Spinal cord (tissue), 10 donors: ENCODE measurements at places on chromosomes 7 and 10. TPM values are rescaled to one million over a fixed set of nuclear protein-coding genes. Genes with fewer than 3 reads are reported as not detected.
A peak's percentile ranks its signal among the peaks of the same experiment; 100 is the strongest.

DNA sequence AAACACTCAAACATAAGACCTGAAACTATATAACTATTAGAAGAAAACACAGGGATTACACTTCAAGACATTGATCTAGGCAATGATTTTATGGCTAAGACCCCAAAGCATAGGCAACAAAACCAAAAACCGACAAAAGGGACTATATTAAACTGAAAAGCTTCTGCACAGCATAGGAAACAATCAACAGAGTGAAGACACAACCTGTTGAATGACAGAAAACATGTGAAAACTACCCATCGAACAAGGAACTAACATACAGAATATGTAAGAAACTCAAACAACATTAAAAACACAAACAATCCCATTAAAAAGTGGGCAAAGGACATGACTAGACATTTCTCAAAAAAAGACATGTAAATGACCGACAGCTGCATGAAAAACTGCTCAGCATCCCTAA is 109.0 kb downstream of the ALOX5 start:
- no peak for DNase-seq

- no peak for DNase-seq
These were observed 141.6 kb downstream of the LRRC4 start for GRCh38 chr7:127889677-127890076.

- DNase-seq: no peak
These were observed 63.9 kb upstream of the BTBD16 start for GRCh38 chr10:122207163-122207562.

The TDRD1 gene
- total RNA-seq: 1.9 TPM

- peak; percentile 58 for DNase-seq
These were observed 186.4 kb downstream of the FAM107B start for GRCh38 chr10:14588084-14588937.

GRCh38 chr10:130764651-130765050 is 546.9 kb downstream of the TCERG1L start:
- DNase-seq: no peak

The RHOBTB1 gene
- total RNA-seq: 55.4 TPM

GRCh38 chr7:30023524-30023923 is 3.0 kb downstream of the FKBP14 start:
- no peak for DNase-seq

DNA sequence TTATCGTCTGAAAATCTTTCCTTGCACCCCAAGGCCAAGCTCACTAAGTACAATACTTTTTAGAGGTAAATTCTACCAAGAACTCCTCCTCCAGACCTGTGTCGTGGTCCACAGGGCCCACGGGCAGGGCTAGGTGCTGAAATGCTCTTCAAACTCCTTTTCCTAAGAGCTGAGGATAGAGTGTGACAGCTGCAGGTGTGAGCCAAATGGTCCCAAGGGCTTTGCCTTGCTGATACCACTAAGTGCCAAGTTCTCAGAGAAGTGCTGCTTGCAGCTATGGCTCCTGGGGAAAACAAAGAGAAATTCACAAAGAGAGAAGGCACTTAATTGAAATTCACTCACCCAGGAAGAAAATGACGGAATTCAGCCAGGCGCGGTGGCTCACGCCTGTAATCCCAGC is 868.9 kb upstream of the AUTS2 start:
- DNase-seq: no peak

The ZFAND2A gene
- total RNA-seq: 29.8 TPM

GRCh38 chr7:78223598-78223997 is 425.0 kb downstream of the PHTF2 start:
- no peak for DNase-seq

The OR2A5 gene
- under 0.01 TPM for total RNA-seq

The PLPP4 gene
- 37.4 TPM for total RNA-seq

The NEUROD6 gene
- 8.0 TPM for total RNA-seq

The CYP26A1 gene
- 0.28 TPM for total RNA-seq

The VAX1 gene
- not detected for total RNA-seq

GRCh38 chr7:672891-673290 is 53.6 kb upstream of the DNAAF5 start:
- peak; percentile 48 for DNase-seq

The GIMAP8 gene
- 4.7 TPM for total RNA-seq

DNA sequence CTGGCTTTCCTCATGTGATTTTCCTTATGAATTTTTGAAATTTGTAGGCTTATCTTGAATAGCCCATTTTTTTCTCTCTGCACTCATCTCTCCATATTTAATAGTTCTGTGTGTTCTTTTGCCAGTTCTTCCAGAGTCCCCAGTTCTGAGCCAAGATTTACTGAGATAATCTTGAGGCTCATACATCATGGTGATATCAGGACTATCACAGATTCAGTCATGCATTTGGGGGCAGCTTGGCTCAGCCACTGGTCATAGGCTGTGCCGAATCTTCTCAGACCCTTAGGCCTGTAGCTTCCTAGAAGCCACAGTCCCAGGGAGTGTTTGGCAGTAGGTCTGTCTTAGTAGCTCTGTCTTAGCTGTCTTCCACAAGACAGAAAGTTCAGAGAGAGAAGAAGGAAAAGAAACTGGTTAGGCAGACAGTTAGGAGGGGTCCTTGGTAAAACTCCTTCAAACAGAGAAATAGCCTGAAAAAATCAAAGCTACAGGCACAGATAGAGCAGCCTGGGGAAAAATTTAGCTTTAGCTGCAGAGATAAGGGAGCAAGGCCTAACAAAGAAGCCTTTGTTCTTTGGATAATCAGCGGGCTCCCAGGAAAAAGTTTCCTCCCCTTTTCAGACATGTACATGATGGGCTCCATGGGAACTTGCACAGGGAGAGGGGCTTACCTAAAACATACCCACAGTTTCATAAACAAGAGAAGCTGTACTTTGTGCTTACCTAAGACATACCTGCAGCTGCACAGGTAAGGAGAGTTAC is 29.1 kb downstream of the FAS start:
- no peak for DNase-seq

The STEAP2 gene
- total RNA-seq: 16.3 TPM

DNA sequence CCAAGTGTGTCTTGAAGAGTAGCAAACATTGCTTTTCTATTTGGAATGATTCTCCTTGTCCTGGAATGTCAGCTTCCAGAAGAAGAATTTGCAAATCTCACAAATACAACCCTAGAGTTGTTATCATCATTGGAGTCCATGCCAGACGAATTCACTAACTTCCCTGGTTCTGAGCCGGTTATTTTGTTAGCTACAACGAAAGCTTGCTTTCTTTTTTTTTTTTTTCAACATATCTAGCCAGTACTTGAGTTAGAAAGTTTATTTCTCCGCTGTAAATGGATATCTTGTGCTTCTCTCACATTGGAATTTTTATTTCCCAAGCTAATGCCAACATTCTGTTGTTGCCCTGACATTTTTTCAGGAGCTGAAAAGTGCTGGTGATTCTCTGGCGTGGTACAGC is 138.1 kb upstream of the POM121L12 start:
- DNase-seq: no peak

DNA sequence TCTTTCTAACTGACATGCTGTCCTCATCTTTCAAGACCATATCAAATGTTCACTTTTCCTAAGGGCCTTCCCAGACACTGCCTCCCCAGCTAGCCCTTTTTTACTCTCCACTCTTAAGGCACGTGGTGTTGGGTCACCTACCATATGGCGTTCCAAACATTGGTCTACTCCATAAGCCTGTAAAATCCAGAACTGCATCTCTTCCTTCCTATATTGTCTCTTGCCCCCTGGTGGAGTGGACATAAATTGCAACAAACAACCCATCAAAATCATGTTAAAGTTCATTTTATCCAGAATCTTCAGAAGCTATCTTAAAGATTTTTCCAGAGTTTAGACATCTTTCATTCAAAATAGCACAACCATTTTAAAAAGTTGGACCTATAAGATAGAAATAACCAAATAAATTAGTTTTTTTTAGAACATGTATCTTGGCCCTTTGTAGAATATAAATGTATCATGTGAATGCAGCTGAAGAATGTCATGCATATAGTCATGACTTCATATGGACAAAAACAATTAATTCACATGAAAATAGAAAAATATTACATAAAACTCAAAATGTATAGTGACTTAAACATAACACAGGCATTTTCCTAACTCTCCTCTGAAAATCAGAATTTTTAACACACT is 180.6 kb upstream of the CHRM2 start:
- DNase-seq: no peak

The C10orf53 gene
- not detected for total RNA-seq

DNA sequence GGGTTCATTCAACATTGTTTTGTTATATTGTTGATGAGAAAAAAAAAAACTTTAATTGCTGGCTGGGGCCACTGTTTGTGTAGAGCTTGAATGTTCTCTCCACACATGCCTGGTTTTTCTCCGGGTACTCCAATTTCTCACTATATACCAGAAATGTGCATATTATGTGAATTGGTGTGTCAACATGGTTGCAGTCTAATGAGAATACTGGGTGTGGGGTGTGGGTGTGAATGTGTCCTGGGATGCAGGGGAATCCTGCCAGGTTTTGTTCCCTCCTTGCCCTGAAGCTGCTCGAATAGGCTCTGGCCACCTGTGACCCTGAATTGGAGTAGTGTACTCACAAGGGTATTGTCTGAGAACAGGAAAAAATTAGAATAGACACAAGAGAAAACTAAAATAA is 81.4 kb downstream of the VIM start:
- no peak for DNase-seq

- no peak for DNase-seq
These were observed 58.2 kb upstream of the CAMK2B start for GRCh38 chr7:44383566-44383965.

- no peak for DNase-seq
These were observed 28.9 kb upstream of the BMPR1A start for GRCh38 chr10:86727470-86727869.

GRCh38 chr7:107441581-107442422 is 28.1 kb upstream of the GPR22 start:
- DNase-seq: no peak

The CALHM3 gene
- total RNA-seq: not detected

The CBX3 gene
- 172 TPM for total RNA-seq

DNA sequence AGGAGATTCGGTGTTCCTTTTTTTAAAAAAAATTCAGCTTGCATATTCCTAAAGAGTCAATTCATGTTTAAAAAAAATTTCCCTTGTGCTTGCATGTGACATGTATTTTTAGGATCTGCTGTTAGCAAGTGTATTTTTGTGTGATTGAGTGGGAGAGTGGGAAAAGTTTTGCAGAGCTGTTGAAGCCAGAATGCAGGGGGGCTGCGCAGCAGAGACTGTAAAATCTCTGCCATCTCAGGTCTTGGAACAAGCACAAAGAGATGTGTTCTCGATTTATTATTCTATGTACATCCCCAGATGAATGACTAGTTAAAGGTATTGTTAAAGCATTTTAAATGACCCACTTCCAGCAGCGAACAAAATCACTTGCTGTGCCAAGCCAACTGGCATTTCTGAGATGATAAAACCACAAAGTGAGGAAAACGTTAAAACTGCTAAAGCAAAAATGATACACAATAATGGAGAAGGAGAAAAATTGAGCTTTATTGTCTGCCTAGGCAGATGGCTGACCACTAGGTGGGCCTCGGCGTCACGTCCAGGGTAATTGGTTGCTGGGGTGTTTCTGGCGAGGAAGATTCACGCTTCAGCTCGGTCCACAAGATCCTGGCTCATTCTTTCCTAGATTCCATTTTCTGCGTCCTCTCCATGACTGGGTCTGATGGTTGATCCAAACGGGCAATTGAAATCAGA is 67.0 kb upstream of the ATRNL1 start:
- DNase-seq: no peak
